LoVo (cell line): ENCODE measurements at places on chromosomes 12 and 14.
A peak's percentile ranks its signal among the peaks of the same experiment; 100 is the strongest.

GRCh38 chr14:101584055-101584859, 23.0 kb downstream of the DIO3 start:
- no peak for DNase-seq

DNA sequence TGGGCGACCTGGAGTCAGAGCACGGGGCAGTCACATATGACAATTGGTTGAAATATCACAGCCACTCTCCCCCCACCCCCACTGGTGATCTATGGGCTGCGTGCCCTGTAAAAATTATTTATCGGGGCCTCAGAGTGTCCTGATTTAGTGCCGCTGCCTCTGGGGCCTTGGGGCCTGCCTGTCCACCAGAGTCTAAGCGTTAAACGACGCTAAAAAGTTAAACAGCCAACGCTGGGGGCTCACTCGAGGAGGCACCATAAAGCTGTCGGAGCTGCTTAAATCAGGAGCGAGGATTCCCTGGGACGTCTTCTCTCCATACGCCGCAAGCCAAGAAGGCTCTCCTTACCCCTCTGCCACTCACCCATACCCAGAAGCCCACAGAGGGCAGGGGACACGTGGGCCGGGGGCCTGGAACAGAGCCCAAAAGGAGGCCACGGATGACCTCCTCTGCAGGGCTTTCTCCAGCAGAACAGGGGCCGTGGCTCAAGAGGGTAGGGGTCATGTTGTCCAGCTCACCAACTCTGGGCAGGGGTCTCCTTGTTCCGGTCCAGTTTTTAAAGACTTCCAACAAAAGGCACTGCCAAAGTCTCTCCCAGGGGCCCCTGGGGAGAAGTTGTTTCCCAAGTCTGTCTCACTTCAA, 42.2 kb downstream of the SMUG1 start:
- DNase-seq: no peak

DNA sequence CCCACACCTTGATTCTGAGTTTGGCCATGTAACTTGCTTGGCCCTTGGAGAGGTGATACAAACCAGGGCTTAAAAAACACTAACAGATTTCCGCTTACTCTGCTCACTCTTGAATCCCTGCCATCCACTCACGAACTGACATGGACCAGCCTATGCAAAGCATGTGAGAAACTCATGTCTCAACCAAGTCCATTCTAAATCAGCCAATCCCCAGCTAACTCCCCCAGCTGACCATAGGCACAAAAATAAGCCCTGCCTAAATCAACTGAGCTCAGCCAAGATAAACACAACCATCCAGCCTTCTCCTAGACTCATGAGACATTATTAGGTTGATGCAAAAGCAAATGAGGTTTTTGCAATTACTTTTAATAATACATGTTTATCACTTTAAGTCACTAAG, 353.9 kb upstream of the TBX3 start:
- no peak for DNase-seq

DNA sequence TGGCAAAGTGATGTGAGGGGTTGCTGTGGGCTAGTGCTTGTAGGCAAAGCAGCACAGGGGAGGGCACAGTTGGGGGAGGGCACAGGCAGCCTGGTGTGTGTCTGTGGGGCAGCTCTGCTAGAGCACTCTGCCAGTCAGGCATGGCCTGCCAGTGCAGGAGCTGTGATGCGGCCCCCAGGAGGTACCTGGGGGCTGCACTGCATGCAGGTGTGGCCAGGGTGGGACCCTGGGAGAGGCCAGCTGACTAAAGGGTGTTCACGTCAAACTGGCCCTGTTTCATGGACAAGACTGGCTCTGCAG, 54.1 kb downstream of the FRS2 start:
- DNase-seq: no peak

DNA sequence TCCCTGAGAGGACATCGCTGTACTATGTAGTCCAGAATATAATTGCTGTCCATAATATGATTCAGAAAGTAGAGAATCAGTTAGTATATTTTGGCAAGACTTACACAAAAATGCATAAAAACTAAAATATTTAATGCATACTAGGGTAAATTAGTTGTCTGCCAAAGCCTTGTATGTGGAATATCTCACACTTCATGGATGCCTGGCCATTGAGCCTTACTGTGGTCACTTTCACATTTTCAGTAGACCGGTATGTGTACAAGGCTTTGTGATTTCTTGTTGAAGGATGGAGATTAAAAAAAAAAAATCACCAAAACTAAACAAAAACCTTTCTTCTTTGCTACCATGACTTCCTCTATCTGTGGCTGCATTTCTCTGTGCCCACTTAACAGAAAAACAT, 197.3 kb upstream of the DDHD1 start:
- DNase-seq: no peak

- DNase-seq: no peak
These were observed 287.8 kb upstream of the KITLG start for GRCh38 chr12:88868050-88868449.

DNA sequence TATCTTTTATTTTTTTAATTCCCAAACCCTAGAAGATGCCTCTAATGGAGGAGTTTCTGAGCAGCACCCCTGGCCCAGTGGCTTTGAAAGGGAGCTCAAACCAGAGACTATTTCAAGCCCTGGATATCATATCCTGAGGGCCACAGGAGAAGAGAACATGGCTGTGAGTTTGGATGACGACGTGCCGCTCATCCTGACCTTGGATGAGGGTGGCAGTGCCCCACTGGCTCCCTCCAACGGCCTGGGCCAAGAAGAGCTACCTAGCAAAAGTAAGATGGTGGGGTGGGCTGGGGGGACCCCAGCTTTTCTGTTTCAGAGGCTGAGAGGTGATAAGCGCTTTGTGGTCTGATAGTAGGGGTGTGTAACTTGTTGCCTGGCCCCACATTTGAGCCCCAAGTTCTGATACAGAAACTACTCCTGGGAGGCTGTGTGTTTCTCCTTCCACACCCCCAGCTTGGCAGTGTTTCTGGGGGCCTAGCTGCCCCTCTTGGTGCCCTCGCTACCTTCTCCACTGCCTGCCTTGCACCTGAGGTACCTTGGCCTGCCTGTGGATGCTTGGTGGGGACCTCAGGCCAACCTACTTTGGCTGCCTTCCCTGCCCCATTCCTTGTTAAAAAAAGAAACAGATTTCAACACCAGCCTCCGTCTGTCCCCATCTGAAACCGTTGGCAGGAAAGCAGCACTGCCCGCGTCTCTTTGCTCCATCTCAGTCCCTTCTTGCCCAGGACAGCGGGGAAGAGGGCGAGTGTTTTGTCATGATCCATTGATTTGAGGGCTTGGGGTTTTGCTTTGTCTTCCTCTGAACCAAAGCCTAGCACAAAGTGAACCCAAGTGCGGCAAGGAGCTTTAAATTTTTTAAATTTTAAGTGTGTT, 5.7 kb downstream of the TPCN1 start:
- DNase-seq: no peak

DNA sequence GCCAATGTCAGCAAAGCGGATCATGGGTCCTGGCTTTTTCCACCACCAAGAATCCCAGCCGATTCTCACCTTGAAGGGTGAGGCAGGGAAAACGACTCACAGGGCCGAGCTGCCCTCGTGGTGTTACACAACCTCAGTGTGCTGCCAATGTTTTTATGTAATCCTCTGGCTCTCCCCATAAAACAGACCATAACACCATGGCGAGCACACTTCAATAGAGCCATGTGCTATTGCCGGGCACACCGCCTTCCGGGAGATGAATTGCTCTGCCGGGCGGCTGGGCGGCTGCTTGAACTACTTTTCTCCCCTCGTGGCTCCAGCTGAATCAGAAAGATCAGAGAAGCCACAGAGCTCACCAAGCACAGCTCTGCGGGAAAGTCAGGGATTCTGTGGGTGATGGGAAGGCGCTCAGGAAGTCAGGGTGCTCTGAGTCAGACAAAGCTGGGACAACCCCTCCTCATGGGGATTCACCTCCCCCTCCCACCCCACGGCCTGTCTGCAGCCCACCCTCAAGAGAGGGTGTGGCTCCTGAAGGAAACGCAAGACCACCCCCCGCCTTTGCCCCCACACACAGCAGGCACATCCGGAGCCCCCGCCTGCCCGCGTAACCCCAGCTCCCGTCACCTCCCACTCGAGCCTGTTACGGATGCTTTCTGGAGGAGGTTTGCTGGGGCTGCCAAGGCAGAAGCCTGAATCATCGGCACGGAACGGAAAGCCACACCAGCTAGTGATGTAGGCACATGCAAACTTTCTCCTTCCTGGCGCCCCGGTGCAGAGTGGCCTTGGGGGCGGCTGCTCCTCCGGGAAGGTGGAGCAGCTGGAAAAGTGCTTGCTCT, 1.8 kb downstream of the GALNT9 start:
- DNase-seq: peak; percentile 41

DNA sequence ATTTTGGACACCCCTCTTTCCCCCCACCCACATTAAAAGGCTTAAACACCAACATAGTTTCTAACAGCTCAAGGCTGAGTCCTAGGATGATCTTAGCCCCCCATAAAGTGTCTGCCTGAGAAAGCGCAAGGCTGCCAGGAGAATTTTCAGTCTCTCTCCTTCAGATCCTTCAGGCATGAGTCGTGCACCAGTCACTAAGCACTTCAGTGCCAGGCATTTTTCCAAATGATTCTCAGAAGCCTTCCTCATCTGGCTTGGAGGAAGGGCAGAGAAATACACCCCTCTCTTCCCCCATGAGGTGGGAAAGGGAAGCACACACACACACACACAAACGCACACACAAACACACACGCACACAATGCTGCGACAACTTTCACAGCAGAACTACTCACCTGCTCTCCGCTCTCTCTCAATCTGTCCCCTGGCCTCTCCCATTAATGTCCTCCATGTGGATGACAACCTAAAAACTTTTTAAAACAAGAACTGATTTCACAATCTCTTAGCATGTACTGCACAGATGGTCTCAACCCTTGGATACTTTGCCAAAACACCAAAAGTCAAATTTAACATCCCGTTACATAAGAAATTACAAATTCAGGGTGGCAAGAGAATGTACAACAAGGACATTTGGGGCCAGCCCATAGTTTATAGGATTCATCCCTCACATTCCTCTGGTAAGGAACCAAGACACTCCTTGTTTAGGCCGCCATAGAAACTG, 49.8 kb downstream of the CKAP4 start:
- no peak for DNase-seq

- DNase-seq: no peak
These were observed 66.3 kb downstream of the TBX5 start for GRCh38 chr12:114339626-114340025.

GRCh38 chr12:9649532-9649940, 20.0 kb upstream of the CLEC2D start:
- no peak for DNase-seq

DNA sequence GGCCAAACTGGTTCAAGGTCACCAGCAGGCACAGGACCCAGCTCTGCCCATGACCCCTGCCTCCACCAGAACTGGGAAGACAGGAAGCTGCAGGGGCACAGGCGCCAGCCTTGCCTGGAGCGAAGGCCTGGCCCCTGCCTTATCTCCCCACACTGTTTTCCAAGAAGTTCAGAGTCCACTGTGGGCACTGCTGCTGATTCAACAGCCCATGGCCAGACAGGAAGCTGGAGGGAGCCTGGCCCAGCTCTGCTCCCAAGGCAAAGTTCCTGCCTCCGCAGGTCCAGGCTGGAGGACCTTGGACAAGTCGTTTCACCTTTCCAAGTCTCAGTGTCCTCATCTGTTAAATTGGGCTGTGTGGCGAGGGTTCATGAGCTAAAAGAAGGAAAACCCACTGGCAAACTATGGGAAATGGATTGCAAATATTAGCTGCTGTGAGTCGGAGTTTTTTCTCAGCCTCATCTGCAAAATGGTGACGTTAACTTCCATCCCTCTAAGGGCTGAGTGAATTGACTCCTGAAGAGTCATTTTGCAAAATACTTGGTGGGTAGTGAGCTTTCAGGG, 1.2 kb downstream of the PHETA1 start:
- DNase-seq: peak; percentile 62

GRCh38 chr14:22768947-22769346, 2.5 kb downstream of the OXA1L start:
- DNase-seq: no peak

DNA sequence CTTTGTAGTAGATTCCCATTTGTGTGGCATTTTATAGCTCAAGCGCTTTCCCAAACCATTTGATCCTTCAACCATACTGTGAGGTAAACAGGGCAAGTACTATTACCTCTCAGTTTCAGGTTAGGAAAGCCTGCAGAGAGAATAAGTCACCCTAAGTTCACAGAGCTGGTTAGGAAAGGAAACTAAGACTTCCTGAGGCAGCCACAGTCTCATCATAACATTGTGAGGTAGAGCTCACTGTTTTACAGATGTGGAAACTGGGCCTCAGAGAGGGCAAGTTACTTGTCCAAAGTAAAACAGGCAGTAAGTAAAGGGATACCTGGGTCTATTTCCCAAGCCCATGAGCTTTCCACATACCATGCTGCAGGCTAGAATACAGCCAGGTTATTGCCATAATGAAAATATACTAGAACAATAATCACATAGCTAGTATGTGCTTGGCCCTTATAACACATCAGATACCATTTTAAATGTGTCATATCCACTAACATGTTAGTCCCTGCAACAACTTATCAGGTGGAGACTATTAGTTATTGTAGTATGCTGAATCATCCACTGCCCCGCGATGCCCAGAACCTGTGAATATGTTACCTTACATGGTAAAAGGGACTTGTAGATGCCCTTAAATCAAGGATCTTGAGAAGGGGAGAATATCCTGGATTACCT, 150.9 kb upstream of the GRIP1 start:
- no peak for DNase-seq

GRCh38 chr12:106074706-106075392, 63.9 kb downstream of the NUAK1 start:
- no peak for DNase-seq

DNA sequence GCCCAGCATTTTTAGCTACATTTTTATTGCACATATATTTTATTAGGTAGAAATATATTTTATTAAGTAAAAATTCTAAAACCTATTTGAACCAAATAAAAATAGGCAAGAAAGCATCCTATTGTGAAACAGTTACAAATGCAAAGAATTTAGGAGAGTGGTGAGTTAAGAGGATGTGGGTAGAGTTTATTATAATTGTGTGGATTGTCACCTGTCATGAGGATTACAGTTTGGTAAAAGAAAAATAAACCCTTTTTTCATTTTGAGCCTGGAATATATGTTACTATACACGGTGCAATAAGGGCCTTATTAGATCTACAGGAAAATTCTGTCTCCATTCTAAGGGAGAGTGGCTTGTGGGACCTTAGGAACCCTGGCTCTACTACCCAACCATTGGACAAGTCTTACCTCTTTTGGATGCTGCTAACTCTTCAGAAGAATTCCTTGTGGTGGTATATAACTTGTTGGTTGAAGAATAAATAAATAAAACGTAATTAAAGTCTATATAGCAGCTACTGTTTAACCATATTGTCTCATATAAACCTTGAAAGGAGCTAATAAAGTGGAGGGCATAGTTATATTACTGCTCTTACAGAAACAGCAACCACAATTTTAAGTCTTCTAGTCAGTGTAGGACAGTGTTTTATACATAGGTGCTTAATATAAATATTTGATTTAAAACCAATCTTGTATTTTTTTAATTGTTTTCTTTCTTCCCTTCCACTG, 67.8 kb downstream of the FGD4 start:
- no peak for DNase-seq

DNA sequence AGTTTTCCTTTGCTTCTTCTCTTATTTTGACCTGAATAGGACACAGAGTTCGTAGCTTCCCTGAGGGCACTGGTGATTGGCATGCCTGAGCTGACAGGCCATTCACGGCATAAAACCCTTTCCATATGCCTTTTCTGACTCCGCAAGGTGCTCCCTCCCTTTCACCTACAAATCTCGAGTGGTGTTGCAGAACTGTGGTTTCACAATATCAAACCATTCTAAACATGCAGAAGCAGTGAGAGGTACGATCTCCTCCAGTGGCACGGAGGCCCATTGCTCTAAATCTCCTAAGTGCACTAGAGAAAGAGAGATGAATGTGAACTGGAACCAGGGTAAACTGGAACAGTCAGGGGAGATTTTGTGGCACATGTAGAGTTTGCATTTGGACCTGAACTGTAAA, 23.9 kb downstream of the CLSTN3 start:
- no peak for DNase-seq

- no peak for DNase-seq
These were observed 58.3 kb downstream of the SIX1 start for GRCh38 chr14:60590991-60591414.
